ENCODE measurements at places on chromosomes 2 and 18. TPM values are rescaled to one million over a fixed set of nuclear protein-coding genes. Genes with fewer than 3 reads are reported as not detected.
A peak's percentile ranks its signal among the peaks of the same experiment; 100 is the strongest.

ATG4B gene
- 166 TPM for total RNA-seq

GRCh38 chr2:239801404-239802184 is 223.5 kb downstream of the NDUFA10 start:
- H3K27me3 ChIP-seq: no peaks in the 10 kb centered on the region
- H3K4me3 ChIP-seq: no peak overlapping the region
- H3K27ac ChIP-seq: no peak overlapping the region
- peak; percentile 27 for DNase-seq

GRCh38 chr18:10908760-10909159 is 240.6 kb downstream of the PIEZO2 start:
- no peak overlapping the region for H3K27ac ChIP-seq
- no peak for DNase-seq

GRCh38 chr2:98382086-98382485 is 35.8 kb downstream of the CNGA3 start:
- no peaks in the 10 kb centered on the region for H3K27me3 ChIP-seq
- no peak overlapping the region for H3K4me3 ChIP-seq
- H3K4me1 ChIP-seq: peaks cover 31% of the 10 kb centered on the region
- H3K36me3 ChIP-seq: no peaks in the 10 kb centered on the region

- H3K4me3 ChIP-seq: peak overlapping the region; percentile 71
- DNase-seq: peak; percentile 85
- H3K27me3 ChIP-seq: peaks cover 100% of the 10 kb centered on the region
- H3K27ac ChIP-seq: no peak overlapping the region
Measured at GRCh38 chr2:118834901-118835745, 12.3 kb downstream of the EN1 start.
